ENCODE measurements at places on chromosomes 6 and 20.
A peak's percentile ranks its signal among the peaks of the same experiment; 100 is the strongest.

- peaks cover 12% of the 10 kb centered on the region for H3K36me3 ChIP-seq
- H3K4me1 ChIP-seq, result no peaks in the 10 kb centered on the region
- no peak overlapping the region for H3K4me3 ChIP-seq
- H3K27ac ChIP-seq, result no peak overlapping the region
- no peaks in the 10 kb centered on the region for H3K27me3 ChIP-seq
Observed at GRCh38 chr6:44399991-44400390, 12.5 kb downstream of the CDC5L start.

GRCh38 chr6:26251354-26252076 is 113.5 kb upstream of the BTN3A2 start:
- H3K4me3 ChIP-seq, result peak overlapping the region; percentile 90
- no peaks in the 10 kb centered on the region for H3K4me1 ChIP-seq
- H3K36me3 ChIP-seq, result no peaks in the 10 kb centered on the region
- no peaks in the 10 kb centered on the region for H3K27me3 ChIP-seq

GRCh38 chr20:23148731-23149570 is 62.8 kb upstream of the CD93 start:
- no peak overlapping the region for H3K27ac ChIP-seq
- H3K36me3 ChIP-seq, result no peaks in the 10 kb centered on the region
- H3K4me3 ChIP-seq, result no peak overlapping the region
- H3K27me3 ChIP-seq, result no peaks in the 10 kb centered on the region

GRCh38 chr6:30939473-30939872 is 1.3 kb upstream of the MUCL3 start:
- DNase-seq, result no peak
- H3K27me3 ChIP-seq, result no peaks in the 10 kb centered on the region
- no peak overlapping the region for H3K4me3 ChIP-seq
- no peak overlapping the region for H3K27ac ChIP-seq
- peaks cover 8% of the 10 kb centered on the region for H3K4me1 ChIP-seq
- no peaks in the 10 kb centered on the region for H3K36me3 ChIP-seq

GRCh38 chr6:9140172-9140571 is 704.8 kb upstream of the SLC35B3 start:
- H3K27me3 ChIP-seq, result no peaks in the 10 kb centered on the region
- no peak overlapping the region for H3K4me3 ChIP-seq
- DNase-seq, result no peak
- no peaks in the 10 kb centered on the region for H3K4me1 ChIP-seq
- H3K27ac ChIP-seq, result no peak overlapping the region
- no peaks in the 10 kb centered on the region for H3K36me3 ChIP-seq

GRCh38 chr6:9896806-9897205 is 518.1 kb downstream of the TFAP2A start:
- no peaks in the 10 kb centered on the region for H3K27me3 ChIP-seq
- no peak overlapping the region for H3K4me3 ChIP-seq
- H3K27ac ChIP-seq, result no peak overlapping the region
- H3K36me3 ChIP-seq, result no peaks in the 10 kb centered on the region

GRCh38 chr6:141510803-141511202 is 621.9 kb upstream of the GJE1 start:
- no peak overlapping the region for H3K4me3 ChIP-seq
- no peaks in the 10 kb centered on the region for H3K4me1 ChIP-seq
- DNase-seq, result no peak
- H3K27me3 ChIP-seq, result no peaks in the 10 kb centered on the region
- H3K27ac ChIP-seq, result no peak overlapping the region

- peaks cover 6% of the 10 kb centered on the region for H3K27me3 ChIP-seq
- H3K4me3 ChIP-seq, result no peak overlapping the region
- DNase-seq, result no peak
- H3K36me3 ChIP-seq, result no peaks in the 10 kb centered on the region
- peaks cover 10% of the 10 kb centered on the region for H3K4me1 ChIP-seq
- H3K27ac ChIP-seq, result no peak overlapping the region
Observed at GRCh38 chr6:40585223-40585622, 1.9 kb downstream of the LRFN2 start.

- DNase-seq, result no peak
- H3K4me1 ChIP-seq, result peaks cover 1% of the 10 kb centered on the region
Observed at GRCh38 chr20:57582432-57583288, 21.8 kb downstream of the PCK1 start.

DNA sequence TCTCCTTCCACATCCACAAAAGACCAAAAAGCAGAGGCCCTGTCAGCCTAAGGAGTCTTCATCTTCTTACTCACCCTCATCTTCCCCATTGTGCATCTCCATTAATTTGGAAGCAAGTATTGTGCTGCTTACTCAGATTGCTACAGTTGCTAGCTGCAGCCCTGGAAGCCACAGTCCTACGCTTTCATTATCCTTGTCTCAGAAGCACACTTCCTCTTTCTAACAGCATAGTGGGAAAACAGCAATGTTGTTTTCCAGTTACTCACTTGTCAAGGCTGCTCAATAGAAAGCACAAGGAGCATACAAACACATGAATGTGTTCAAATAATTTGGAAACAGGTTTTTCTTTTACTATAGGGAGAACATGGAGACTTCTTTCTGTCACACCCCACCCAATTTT is 76.6 kb upstream of the RBM24 start:
- H3K4me3 ChIP-seq, result no peak overlapping the region
- DNase-seq, result no peak
- no peaks in the 10 kb centered on the region for H3K27me3 ChIP-seq
- H3K36me3 ChIP-seq, result no peaks in the 10 kb centered on the region

DNA sequence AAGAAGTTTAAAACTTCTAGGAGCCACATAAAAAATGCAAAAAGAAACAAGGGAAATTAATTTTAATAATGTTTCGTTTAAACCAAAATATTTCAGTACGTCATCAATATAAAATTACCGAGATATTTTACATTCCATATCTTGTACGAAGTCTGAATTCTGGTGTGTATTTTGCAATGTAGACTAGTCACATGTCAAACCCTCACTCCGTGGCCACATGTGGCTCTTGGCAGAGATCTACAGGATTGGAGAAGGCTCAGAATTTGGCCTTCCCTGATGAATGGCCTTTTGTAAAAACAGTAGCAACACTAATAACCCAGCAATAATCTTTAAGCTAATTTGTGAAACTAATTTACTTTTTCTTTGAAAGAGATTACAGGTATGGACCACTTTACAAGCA is 217.1 kb downstream of the PRL start:
- DNase-seq, result no peak
- H3K4me3 ChIP-seq, result no peak overlapping the region
- no peaks in the 10 kb centered on the region for H3K4me1 ChIP-seq
- no peaks in the 10 kb centered on the region for H3K27me3 ChIP-seq

GRCh38 chr20:57250607-57251343 is 15.7 kb downstream of the BMP7 start:
- no peak for DNase-seq
- no peaks in the 10 kb centered on the region for H3K36me3 ChIP-seq
- H3K4me1 ChIP-seq, result peaks cover 4% of the 10 kb centered on the region
- no peak overlapping the region for H3K4me3 ChIP-seq

- H3K4me3 ChIP-seq, result no peak overlapping the region
- H3K27ac ChIP-seq, result no peak overlapping the region
- H3K36me3 ChIP-seq, result peaks cover 11% of the 10 kb centered on the region
- peaks cover 3% of the 10 kb centered on the region for H3K4me1 ChIP-seq
- DNase-seq, result no peak
Observed at GRCh38 chr20:57662456-57663240, 42.4 kb upstream of the ZBP1 start.

DNA sequence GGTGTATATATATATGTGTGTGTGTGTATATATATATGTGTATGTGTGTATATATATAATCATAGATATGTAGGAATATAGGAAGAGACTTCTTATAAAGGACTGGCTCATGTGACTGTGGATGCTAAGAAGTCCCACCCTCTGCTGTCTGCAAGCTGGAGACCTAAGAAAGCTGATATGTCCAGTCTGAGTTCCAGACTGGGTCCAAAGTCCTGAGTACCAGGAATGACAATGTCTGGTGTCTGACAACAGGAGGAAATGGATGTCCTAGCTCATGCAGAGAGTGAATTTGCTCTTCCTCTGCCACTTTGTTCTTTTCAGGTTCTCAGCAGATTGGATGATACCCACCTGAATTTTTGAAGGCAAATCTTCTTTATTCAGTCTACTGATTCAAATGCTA is 7.1 kb downstream of the ALDH5A1 start:
- DNase-seq, result no peak
- no peaks in the 10 kb centered on the region for H3K36me3 ChIP-seq
- H3K4me1 ChIP-seq, result peaks cover 2% of the 10 kb centered on the region
- H3K4me3 ChIP-seq, result no peak overlapping the region

- no peak for DNase-seq
- no peaks in the 10 kb centered on the region for H3K27me3 ChIP-seq
- H3K27ac ChIP-seq, result no peak overlapping the region
- H3K4me3 ChIP-seq, result no peak overlapping the region
- no peaks in the 10 kb centered on the region for H3K36me3 ChIP-seq
Observed at GRCh38 chr6:131197716-131198115, 62.4 kb downstream of the AKAP7 start.

DNA sequence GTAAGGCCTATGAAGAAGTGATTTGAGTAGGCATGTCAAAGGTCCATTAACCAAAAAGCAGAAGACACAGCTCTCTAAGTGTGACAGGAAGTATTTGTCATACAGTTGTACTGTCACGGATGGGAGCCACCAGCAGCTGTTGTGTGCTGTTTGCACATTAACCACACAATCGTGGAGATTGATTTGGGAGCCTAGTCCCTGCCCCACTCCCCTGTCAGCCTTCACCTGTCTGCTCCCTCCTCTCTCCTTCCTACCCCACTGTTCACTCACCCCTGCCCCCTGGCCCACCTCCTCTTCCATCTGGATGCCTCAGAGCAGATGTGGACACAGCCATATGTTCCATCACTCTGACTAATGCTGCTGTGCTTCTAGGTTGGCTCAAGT is 124.7 kb upstream of the SPACA1 start:
- H3K27ac ChIP-seq, result no peak overlapping the region
- DNase-seq, result no peak
- H3K27me3 ChIP-seq, result no peaks in the 10 kb centered on the region

- H3K27ac ChIP-seq, result no peak overlapping the region
- DNase-seq, result no peak
- no peak overlapping the region for H3K4me3 ChIP-seq
- no peaks in the 10 kb centered on the region for H3K27me3 ChIP-seq
- H3K4me1 ChIP-seq, result 0 out of 2 replicates have a peak, but pooled peaks cover 1% of the 10 kb centered on the region
Observed at GRCh38 chr6:151034825-151035781, 169.6 kb downstream of the MTHFD1L start.

- peak overlapping the region; percentile 46 for H3K4me3 ChIP-seq
- H3K36me3 ChIP-seq, result no peaks in the 10 kb centered on the region
- no peak for DNase-seq
- H3K4me1 ChIP-seq, result no peaks in the 10 kb centered on the region
- no peak overlapping the region for H3K27ac ChIP-seq
Observed at GRCh38 chr6:127119102-127120022, 891 bp downstream of the RSPO3 start.

DNA sequence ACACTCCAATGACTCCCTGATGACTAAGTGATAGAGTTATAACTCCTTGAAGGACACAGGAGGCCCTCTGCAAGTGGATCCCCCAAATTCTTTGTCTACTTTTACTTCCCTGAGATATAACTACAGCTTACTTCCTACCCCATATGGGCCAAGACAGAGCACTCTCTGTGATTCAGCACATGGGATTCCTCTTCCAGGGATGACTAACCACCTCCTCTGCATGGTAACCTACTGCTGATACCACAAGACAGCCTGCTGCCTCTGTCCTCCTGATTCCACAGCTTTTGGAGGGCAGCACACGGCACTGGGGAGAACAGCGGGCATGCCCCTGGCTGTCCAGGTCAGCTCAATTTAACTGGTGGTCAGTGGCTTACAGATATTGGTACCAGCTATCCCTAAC is 675.7 kb upstream of the AGPAT4 start:
- no peak overlapping the region for H3K27ac ChIP-seq
- DNase-seq, result no peak
- H3K4me1 ChIP-seq, result no peaks in the 10 kb centered on the region
- H3K36me3 ChIP-seq, result no peaks in the 10 kb centered on the region

DNA sequence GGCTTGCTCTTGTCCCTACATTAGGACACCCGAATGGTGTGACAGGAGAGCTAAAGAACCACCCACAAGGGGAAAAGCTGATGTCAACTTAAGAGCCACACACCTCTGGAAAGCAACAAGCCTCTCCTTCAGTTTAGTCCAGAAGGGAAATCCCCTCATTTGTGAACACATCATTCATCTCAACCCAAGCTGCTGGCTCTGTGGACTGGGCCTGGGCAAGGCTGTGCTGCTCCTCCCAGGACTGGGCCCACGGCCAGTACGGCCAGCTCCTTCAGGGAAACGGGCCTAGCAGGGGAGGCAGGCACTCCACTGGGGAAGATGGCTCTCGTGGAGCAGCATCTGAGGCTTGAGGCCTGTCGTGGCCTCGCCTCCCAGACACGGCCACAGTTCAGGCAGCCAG is 12.8 kb upstream of the SLC4A11 start:
- peaks cover 2% of the 10 kb centered on the region for H3K4me1 ChIP-seq
- H3K27me3 ChIP-seq, result no peaks in the 10 kb centered on the region
- no peaks in the 10 kb centered on the region for H3K36me3 ChIP-seq
- no peak overlapping the region for H3K27ac ChIP-seq
- no peak overlapping the region for H3K4me3 ChIP-seq

- no peaks in the 10 kb centered on the region for H3K36me3 ChIP-seq
- no peaks in the 10 kb centered on the region for H3K4me1 ChIP-seq
- H3K27ac ChIP-seq, result no peak overlapping the region
- no peak overlapping the region for H3K4me3 ChIP-seq
- no peak for DNase-seq
Observed at GRCh38 chr20:8094850-8095249, 37.2 kb upstream of the PLCB1 start.

DNA sequence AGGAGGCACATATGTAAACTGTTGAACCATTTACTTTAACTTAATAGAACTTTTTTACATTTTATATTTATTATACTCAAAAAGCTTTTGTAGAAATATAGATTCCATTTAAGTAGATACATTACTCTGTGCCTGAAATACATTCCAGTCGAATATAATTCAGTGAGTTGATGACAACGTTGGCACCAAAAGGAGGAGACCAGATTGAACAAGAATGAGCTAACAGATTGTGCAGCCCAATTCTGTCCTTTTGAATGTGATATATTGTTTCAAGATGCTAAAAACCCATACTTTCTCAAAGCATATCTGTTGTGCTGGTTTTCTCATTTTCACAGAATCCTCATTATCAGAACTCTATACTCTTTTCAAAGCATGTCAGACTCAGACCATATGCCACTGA is 147.4 kb upstream of the SIM1 start:
- H3K36me3 ChIP-seq, result no peaks in the 10 kb centered on the region
- H3K4me3 ChIP-seq, result no peak overlapping the region
- H3K27me3 ChIP-seq, result no peaks in the 10 kb centered on the region
- no peak overlapping the region for H3K27ac ChIP-seq

DNA sequence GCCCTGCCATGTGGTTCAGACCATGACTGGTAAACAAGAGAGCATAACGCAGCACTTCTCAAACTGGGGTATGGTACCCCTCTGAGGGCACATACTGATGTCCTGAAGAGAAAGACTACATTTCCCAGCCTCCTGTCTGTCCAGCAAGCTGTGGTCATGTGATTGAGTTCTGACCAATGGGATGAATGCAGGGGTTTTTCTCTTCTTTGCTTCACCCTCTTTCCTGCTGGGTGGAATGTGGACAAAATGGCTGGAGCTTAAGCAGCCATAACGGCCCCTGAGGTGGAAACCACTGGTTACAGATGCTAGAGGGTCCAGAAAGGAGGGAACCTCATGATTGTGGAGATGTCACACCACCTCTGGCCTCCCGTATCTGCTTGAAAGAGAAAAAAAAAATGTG is 19.4 kb upstream of the KCNB1 start:
- no peaks in the 10 kb centered on the region for H3K27me3 ChIP-seq
- H3K4me1 ChIP-seq, result no peaks in the 10 kb centered on the region
- no peak for DNase-seq
- no peaks in the 10 kb centered on the region for H3K36me3 ChIP-seq
